ENCODE measurements at places on chromosomes 13 and 19.

- DNase-seq = no peak
Observed at GRCh38 chr13:80249516-80250212, 91.3 kb downstream of the SPRY2 start.

- no peak for DNase-seq
Observed at GRCh38 chr19:734716-735115, 16.2 kb upstream of the MISP start.

DNA sequence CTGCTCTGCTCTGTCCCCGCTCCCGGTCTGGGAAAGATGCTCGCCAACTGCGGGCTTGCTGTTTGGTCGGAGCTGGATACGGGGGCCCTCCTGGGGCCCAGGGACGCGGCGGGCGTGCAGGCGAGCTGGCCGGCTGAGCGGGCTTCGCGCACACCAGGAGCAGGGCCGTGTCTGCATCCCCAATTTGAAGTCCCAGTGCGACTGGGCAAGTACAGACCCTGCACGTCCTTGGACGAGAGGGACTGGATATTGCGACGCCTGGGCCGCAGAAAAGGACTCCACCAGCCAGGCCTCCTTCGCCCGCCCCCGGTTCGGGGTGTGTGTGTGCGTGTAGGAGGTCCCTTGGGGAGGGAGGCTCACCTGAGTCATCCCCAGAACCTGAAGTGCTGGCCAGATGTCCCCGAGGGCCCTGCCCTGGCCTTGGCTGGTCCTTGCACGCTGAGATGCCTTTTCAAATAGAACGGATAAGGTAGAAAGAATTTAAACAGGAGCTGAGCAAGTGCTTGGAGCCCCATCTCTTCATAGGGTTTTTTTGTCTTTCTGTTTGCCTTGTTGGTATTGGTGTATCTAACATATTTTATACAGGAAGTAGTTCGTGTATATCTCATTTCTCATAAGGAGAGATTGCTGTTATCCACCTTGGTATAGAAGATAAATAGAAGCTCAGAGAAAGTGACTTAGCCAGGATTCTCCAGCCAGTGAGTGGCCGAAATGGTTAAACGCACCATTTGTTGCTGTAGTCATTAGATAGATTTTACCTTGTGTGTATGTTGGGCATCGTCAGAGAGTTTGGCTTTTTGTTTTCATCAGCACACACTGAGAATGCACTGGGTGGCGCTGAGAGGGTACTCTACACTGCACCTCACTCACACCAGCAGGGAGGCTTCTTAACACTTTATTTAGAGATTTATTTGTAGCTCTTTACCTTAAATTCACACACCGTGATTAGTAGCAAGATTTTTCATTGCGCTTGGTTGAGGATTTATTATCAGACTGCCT, 1.1 kb downstream of the NAXD start:
- DNase-seq = peak; percentile 71

DNA sequence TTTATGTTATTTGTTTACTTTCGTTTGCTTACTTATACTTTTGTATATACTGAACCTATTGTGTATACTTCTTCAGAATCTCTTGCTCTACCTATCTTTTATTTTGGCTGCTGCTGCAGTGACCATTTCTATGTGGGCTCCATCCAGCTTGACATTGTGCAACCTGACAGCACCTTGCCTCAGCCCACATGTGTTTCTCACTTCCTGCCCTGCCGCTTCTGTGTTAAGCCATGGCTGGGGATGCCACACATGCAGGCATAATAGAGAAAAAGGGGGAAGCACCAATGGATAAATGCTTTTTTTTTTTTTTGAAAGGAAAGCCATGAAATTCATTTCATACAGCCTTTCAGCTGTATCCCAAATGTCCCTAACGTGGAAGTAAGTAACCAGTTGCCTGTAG, 147.6 kb downstream of the RBM26 start:
- no peak for DNase-seq

- DNase-seq = no peak
Observed at GRCh38 chr19:12695997-12696365, 450 bp downstream of the FBXW9 start.

DNA sequence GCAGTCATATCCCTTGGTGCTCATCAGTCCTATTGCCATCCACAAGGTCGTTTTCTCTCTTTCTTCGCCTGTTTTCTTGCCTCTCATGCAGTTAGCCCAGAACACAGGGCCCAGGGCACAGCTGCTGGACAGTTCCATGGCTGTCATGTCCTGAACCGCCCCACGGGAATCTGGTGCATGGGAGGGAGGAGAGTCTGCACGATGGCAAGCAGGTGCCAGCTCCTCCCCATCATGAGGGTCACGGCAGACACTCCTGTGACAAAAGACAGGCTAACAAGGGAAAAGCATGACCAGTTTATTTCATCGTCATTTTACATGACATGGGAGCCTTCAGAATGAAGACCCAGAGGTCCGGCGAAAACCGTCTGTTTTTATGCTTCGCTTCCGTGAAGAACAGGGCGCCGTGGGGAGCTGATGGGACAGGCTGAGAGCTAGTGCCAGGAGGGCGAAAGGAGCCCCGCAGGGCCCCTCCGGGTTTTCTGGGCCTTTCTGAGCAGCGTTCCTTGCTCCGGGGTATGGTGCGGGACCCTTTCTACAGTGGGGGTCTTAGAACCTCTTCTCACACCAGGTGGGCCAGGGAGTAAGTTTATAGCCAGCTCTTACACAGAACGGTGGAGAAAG, 135.7 kb downstream of the STK24 start:
- DNase-seq = no peak

Data from PC-9 (cell line).